Neural progenitor cell (in vitro differentiated cells): ENCODE measurements at places on chromosomes 4 and X. TPM values are rescaled to one million over a fixed set of nuclear protein-coding genes. Genes with fewer than 3 reads are reported as not detected.

TEX13C gene
- total RNA-seq = not detected in 2 replicates

- H3K27me3 ChIP-seq = no peaks in the 10 kb centered on the region
- H3K36me3 ChIP-seq = no peaks in the 10 kb centered on the region
- H3K27ac ChIP-seq = no peak overlapping the region
- H3K4me1 ChIP-seq = no peaks in the 10 kb centered on the region
- no peak for DNase-seq
Observed at GRCh38 chr4:36235306-36235705, 9.0 kb downstream of the ARAP2 start.

DNA sequence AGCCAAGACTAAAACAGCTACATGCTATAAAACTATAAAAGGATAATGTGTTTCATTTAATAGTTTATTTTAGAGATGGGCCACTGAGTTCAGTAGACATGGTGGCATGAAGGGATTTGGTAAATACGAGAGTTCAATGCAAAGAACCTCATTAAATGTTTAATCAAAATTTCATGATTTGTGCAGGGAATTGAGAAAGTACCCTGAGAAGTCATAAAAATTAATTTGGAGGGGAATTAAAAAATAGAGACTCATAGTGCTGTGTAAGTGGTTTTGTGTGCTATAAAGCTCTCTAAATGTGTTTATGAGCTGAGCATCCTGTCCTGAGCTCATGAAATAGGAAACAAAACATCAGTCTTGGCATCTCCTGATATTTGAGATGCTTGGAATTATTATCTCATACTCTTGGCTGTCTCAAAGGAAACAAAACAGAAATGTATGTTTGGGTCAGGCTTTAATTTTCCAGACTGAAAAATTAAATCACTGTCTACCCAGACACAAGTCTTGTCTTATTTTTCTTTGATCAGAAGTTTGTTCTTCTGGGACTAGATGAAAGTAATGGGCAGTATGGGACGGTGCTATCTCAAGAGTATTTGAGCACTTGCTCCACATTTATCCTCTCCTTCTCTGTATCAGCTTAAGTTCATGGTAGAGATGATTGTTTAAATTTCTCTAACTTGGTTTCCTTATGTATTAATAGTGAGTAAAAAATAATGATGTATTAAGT, 38.0 kb upstream of the EMCN start:
- no peaks in the 10 kb centered on the region for H3K36me3 ChIP-seq
- no peak overlapping the region for H3K4me3 ChIP-seq
- DNase-seq = no peak
- no peaks in the 10 kb centered on the region for H3K4me1 ChIP-seq
- no peaks in the 10 kb centered on the region for H3K27me3 ChIP-seq

DACH2 gene
- total RNA-seq = 0.11 and 0.25 TPM in 2 replicates

CTAG1B gene
- total RNA-seq = not detected in 2 replicates

ERVMER34-1 gene
- total RNA-seq = 2.0 and 2.1 TPM in 2 replicates

HDX gene
- 8.3 and 8.9 TPM in 2 replicates for total RNA-seq
